ENCODE measurements at places on chromosomes 16 and 17.

DNA sequence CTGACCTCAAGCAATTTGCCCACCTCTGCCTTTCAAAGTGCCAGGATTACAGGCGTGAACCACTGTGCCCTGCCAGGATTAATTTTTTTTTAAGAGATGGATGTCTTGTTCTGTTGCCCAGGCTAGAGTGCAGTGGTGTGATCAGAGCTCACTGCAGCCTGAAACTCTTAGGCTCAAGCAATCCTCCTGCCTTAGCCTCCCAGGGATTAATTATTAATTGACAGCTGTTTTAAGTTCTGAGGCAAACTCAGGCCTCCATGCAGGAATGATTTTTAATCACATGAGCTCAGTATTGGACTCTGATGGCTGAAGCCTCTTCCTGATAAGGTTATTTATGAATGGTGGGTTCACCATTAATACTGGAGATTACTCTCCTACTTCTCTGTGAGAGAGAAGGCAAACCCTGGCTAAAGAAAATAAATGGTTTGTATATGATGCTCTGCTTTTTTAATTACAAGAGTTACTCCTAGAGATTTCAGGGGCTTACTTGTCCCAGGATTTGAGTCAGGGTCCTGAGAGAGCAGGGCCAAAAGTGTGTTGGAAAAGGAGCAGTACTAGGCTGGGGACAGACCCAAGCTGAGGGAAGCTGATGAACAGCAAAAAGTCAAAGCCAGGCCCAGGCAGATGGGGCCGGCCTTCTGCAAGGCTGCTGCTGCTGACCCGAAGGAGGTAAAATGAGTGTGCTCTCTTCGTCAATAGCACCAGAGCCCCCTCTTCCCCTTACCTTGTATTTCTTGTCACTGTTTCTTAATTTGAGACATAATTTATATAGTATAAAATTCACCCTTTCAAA, 56.9 kb upstream of the HAS3 start:
- no peak for DNase-seq

DNA sequence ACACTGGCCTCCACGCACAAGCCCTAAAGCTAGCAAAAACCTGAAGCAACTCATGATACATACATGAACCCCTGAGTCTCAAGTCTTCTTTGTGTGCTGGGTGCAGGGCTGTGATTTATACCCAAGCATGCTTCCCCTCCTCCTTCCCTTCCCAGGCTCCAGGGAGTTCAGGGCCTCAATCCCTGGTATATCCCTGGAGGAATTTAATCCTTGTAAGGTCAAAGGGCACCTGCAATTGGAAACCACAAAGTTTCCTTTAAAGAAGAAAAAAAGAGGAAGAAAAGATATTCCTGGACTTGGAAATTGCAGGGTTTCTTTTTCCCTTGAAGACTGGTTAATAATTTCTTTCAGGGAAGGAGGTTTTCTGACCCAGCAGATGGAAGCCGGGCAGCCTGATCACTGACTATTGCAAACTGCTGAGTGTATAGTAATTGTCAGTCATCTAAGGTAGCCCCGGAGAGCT, 182.3 kb downstream of the AATF start:
- no peak for DNase-seq

GRCh38 chr17:59565959-59566324, 532 bp downstream of the DHX40 start:
- peak; percentile 48 for DNase-seq

- no peak for DNase-seq
Measured at GRCh38 chr17:67575325-67575724, 142.4 kb upstream of the NOL11 start.

GRCh38 chr17:34859652-34860051, 101.6 kb downstream of the CCT6B start:
- no peak for DNase-seq

DNA sequence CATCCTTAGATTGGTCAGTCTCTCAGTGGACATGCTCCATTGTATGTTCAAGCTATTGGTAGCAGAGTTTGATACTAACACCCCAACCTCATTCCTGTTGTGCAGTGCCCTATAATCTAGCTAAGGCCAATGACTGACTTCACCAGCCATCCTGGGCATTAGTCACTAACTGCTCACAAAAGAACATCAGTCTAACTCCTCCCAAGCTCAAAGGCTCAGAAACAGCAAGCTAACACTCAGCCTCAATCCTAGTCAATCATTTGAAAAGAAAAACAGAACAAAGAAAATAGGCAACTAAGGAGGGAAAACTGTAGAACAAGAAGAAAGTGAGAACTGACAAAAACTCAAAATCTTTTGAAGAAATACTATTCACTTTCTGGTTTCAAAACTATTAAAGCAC, 199.1 kb upstream of the C17orf78 start:
- no peak for DNase-seq

- DNase-seq = no peak
Measured at GRCh38 chr16:79451196-79451816, 149.2 kb downstream of the MAF start.

DNA sequence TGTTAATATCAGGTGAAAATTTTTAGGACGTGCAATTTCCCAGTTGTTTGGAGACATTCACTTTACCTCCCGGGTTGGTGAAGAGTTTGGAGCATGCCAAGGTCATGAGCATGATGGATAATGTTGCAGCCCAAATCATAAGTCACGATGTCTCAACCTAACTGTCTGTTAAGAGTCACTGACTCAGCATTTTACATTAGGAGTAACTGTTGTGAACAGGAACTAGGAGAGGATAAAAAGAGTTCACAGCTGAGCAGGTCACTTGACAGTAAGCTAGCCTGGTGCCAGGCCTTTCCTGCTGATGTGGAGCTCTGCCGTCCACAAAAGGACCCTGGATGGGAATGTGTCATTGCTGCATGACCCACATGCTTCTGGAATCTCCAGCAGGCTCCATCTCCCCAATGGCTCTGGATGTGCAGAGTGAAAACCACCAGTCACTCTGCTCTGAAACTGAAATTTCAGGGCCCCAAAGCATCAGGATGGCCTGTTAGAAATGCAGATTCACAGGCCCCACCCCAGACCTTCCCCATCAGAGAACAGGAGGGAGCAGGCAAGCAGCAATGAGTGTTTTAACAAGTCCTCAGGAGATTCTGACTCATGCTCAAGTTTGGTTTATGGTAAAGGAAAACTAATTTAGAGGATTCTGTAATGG, 371.6 kb upstream of the MAF start:
- DNase-seq = no peak

DNA sequence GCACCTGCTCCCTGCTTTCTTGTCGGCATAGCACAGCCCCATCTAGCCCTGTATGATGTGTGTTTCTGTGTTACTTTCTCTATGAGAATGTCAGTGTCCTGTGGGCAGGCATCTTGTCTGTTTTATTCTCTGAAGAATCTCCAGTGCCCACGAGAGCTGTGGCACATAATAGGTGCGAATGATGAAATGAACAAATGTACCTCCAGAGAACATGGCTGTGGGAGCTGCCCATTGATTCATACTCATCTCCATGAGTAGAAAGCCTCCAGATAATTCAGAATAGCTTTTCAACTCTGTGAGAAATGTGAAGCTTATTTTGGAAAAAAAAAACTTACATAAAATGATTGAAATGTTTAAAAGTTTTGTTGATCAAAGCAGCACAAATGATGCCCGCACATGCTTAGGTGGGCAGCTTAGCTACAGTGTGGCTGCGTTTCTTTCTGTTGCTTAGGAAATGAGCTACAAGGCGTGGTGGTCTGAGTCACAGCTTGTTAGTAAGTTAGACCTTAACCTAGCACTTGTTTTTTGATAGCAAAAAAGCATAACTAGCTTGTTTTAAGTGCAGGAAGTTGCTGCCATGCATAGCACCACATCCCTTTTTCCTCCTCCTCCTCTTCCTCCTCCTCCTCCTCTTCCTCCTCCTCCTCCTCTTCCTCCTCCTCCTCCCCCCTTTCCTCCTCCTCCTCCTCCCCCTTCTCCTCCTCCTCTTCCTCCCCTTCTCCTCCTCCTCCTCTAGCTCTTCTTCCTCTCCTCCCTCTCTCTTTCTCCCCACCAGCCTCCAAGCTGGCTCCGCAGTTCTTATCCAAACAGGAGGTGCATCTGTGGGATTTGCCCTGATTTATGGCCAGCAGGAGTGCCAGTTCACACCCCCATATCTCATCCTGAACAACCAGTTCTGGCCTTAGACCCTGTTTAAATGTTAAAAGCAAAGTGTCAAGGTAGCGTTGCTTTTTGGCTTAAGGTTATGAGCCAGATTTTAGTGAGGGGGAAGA, 221.5 kb downstream of the IRF8 start:
- no peak for DNase-seq

DNA sequence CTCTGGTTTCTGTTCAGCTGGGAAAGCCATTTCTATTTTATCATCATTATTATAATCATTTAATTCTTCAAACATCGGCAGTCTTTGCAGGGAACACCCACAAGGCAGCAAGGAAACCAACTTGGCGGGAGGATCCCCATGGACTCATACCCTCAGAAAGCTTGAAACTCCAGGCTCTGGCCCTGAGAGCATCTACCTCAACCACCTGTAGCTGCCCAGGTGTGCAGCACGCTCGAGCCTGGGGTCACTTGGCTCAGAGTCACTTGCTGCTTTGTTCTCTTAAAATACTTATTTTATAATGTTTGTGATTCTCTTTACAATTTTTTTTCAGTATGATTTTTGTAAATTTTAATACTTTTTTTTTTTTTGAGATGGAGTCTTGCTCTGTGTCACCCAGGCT, 6.8 kb upstream of the ZNF423 start:
- no peak for DNase-seq

GRCh38 chr16:715477-716199, 720 bp downstream of the METRN start:
- DNase-seq = peak; percentile 36

DNA sequence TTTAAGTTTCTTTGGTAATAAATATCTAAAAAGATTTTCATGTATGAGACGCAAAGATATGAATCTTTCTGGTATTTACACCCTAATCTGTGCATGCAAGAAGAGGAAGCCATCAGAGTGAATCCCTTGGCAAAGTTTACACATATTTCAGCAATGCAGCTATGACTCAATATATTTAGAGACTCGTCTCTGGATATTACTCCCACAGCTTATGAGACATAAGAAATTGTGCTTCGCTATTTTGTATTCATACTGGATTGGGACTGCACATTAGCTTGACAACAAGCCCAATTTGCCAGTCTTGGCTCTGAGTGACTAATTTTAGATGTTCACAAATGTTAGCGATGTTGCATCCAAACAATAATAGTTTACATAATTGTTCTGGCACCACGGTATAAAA, 532.0 kb downstream of the CDH11 start:
- DNase-seq = no peak

DNA sequence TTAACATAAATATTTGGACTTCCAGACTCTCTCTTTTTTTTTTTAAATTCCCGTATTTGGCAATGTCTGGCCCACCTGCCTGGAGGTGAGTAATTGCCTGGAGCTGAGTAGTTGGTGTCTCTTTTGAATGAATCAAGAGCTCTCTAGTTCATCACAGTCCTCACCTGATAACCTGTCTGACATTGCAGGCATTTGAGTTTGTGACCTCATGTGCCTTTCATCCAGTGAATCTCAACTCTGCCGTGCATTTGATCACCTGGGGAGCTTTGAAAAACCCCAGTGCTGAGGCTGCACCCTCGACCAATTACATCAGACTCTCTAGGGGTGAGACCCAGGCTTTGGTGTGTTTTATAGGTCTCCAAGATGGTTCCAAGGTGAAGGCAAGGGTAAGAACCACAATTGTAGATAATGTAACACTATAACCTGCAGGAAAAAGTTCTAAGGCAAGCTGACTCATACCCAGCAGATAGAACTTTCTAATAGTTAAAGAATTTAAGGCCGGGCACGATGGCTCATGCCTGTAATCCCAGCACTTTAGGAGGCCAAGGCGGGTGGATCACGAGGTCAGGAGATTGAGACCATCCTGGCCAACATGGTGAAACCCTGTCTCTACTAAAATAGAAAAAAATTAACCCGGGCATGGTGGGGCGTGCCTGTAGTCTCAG, 24.5 kb upstream of the HS3ST2 start:
- DNase-seq = no peak

GRCh38 chr16:19071811-19072777, 4.7 kb downstream of the COQ7 start:
- DNase-seq = peak; percentile 60

GRCh38 chr17:73371836-73372235, 60.0 kb upstream of the CDC42EP4 start:
- DNase-seq = no peak

DNA sequence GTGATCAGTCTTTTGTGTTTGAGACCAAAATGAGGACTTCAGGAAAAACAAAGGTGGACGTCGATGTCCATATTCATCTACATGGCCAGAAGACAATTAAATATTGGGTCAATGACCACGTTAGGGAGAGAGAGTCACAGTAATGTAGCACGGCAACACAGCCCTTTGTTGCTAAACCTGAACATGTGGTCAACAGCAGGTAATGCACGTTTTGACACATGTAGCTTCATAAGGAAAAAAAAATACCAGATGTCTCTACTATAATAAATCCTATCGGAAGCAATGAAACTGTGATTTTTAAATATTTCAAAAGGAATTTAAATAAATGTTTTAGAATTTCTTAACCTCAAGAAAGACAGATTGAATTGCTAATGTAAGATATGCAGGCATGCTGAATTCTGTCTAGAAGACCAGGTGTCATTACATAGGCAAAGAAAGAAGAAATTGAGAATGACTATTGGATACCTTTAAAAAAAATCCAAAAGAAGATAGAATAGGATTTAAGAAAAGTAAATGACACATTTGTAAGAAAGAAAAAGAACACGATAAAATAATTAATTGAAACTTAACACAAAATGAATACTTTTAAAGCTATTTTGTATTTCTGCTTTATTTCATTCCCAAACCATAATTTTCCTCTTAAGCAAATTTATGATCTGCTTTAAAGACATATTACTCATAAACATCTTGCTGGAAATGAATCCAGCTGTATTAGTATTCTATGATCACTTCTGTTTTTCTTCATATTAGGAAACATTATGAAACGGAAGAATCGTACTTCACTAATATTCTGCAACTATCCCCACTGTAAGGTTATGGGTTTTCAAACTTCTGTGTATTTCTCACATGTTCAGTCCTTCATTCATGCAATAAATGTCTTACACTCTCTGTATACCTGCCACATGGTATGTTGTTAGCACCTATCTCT, 30.1 kb downstream of the ABCA8 start:
- no peak for DNase-seq

GRCh38 chr16:84631886-84632285, 14.0 kb upstream of the COTL1 start:
- no peak for DNase-seq

DNA sequence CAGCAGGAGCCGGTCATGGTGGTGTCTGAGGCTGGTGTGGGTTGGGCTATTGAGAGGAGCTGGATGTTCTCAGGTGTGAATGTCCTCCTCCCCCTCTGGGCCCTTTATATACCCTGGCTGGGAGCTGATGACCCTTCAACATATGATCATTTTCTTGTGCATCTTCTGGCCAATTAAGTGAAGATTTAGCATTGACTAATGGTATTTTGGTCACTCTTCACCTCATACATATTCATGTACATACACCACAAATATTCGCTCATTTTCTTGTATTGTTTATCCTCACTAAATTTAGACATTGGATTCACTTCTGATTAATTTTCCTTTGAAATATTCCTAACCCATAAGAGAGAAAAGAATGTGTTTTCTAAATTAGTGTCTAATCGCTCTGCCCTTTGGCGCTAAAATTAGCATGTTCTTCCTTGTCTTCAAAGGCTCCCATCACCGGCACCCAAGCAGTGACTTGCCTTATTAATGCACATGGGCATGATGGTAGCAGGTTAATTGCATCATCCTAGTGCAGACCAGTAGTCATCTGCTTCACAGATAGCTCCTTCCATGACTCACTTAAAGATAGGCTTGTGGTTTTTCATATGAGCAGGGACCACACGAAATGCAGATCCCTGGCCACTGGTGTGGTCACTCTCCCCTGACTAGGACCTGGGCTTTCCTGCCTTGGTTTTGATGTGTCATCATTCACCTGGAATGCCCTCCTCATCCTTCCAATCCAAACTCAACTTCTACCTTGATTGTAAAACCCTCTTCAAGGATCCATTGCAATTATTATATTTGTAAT, at the start of gene KRTAP2-4:
Gene KRTAP2-4, minus strand, starts transcription at position 51 of the 796 bp plus-strand sequence. Its CDS starts 34 bp downstream, at position 17.
- DNase-seq = no peak

Data from stimulated activated CD4-positive, alpha-beta T cell treated with anti-CD3 and anti-CD28 coated beads, Interleukin-2, amount 100 ng/mL, for 24 hours (primary cell).